Left lung (tissue), 14 donors: ENCODE measurements at places on chromosomes 2 and 18. TPM values are rescaled to one million over a fixed set of nuclear protein-coding genes. Genes with fewer than 3 reads are reported as not detected.

The HOXD11 gene
- not detected for total RNA-seq

DNA sequence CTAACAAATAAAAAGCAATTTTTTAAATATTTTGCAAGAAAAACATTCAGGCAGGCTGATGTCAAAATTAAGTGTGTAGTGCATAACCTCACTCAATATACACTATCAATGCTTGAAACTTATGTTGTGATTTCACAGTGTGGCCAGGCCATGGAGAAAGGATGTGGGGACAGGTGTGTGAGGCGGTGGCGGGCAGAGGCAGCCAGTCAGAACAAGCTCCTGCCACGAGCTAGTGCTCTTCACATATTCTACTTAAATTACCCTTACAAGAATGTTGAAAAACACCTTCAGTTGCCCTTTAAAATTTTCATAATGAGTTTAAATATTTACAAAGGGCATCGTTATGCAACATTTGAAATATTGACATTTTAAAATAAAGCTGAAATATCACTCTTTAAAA lies 43.2 kb downstream of the CYB5A start:
- no peaks in the 10 kb centered on the region for H3K27me3 ChIP-seq
- peaks cover 7% of the 10 kb centered on the region for H3K36me3 ChIP-seq
- peaks cover 18% of the 10 kb centered on the region for H3K4me1 ChIP-seq
- DNase-seq, result peak; percentile 59
- no peak overlapping the region for H3K4me3 ChIP-seq
- H3K27ac ChIP-seq, result peak overlapping the region; percentile 45

The KCNG2 gene
- 1.1 TPM for total RNA-seq

DNA sequence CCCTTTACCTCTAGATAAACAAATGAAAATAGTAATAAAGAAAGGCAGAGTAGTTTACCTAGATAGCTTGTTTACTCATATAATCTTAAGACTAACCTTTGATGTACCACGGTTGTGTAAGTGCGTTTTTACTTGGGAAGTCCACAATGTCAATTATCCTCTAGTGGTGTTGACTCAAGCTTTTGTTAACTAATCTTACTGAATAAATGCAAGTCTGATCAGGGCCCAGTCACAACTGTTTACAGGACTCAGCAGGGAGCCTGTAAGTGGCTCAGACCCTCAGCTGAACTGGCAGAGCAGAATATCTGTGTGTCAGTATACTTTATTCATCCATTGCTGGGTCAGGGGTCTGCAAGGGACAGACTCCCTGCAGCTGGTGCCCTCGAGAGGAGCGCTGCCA lies 98.1 kb upstream of the ACAA2 start:
- no peak overlapping the region for H3K27ac ChIP-seq
- no peak overlapping the region for H3K4me3 ChIP-seq
- no peaks in the 10 kb centered on the region for H3K27me3 ChIP-seq
- DNase-seq, result no peak

DNA sequence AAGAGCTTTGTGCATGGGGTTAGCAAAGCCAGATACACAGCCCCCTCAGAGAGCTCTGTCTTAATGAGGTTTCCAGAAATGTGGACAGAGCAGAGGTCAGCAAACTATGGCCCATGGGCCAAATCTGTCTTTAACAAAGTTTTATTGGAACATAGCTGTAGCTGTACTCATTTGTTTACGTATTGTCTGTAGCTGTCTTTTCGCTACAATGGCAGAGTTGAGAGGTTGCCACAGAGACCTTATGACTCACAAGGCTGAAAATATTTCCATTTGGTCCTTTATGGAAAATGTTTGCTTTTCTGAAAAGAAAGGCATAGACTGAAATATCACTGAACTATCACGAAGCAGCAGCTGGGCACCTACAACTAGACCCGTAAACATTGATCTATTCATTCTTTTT lies 841.8 kb downstream of the SLC4A3 start:
- no peak overlapping the region for H3K4me3 ChIP-seq
- DNase-seq, result no peak
- H3K4me1 ChIP-seq, result no peaks in the 10 kb centered on the region
